SW480 (cell line): ENCODE measurements at places on chromosomes 5 and 9.

DNA sequence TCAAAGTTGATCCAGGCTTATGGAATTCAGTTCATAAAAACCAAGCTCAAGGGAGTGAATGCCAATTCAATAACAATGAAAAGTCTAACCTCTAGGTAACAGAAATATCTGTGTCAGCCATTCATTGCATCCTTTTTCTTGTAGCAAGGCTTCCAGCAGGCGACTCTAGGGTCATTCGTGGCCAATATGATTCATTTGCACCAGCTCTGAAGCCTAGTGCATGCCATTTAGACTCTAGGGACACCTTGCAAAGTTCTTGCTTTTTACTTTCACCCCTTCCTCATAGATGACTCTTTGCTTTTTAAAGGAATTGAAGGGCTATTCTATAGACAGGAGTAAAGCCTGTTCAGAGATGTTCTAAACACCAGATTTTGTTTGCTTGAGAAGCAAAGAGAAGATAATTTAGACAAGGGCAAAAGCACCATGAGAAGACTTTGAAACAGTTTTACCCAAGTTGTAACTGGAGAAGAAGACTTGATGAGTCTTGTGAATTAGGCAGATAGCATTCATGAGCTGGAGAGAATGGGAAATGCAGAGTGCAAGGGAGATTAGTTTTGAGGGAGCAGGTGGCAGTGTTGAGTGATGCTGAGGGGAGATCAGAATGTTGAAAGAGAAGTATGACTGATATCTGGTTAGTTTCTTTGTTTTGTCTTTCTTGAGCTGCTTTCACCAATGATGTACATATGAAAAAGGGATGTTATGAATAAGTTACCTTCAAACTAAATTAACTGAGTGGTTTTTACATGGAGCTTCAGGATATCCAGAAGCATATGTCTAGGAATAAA is 94.5 kb downstream of the F2RL2 start:
- peak; percentile 16 for DNase-seq

DNA sequence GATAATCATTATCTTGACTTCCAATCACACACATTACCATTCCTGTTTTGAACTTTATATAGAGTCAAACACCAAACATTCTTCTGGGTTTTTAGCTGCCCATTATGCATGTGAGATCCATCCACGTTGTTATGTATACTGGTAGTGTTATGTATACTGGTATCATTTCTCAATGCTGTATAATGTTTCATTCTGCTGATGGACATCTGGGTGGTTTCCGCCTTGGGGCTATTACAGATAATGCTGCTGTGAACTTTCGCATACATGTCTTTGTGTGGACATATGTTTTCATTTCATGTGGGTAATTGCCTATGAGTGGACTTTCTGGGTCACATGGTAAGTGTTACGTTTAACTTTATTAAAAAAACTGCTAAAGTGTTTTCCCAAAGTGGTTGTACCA is 217.8 kb upstream of the EFNA5 start:
- no peak for DNase-seq

- peak; percentile 94 for DNase-seq
Observed at GRCh38 chr5:181207214-181207959, 2.4 kb upstream of the TRIM7 start.

DNA sequence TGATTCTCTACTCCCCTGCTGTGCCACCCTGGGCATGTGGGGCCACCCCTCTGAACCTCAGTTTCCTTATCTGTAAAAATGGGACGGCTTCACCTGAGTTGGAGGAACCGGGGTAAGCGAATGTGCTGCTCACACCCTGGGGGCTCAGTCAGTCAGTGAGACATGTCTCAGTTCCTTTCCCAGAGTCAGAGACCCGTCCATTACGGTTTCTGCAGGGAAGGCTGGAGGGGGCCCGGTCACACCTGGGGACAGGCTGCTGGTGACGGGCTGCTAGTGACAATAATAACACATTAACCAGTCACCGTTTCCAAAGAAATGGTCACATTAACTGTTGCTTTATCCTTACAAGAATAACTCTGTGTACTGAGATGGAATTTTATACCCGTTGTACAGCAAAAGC is 282.4 kb downstream of the NSG2 start:
- DNase-seq: no peak

GRCh38 chr9:4750023-4750673 is 9.1 kb upstream of the AK3 start:
- peak; percentile 25 for DNase-seq

DNA sequence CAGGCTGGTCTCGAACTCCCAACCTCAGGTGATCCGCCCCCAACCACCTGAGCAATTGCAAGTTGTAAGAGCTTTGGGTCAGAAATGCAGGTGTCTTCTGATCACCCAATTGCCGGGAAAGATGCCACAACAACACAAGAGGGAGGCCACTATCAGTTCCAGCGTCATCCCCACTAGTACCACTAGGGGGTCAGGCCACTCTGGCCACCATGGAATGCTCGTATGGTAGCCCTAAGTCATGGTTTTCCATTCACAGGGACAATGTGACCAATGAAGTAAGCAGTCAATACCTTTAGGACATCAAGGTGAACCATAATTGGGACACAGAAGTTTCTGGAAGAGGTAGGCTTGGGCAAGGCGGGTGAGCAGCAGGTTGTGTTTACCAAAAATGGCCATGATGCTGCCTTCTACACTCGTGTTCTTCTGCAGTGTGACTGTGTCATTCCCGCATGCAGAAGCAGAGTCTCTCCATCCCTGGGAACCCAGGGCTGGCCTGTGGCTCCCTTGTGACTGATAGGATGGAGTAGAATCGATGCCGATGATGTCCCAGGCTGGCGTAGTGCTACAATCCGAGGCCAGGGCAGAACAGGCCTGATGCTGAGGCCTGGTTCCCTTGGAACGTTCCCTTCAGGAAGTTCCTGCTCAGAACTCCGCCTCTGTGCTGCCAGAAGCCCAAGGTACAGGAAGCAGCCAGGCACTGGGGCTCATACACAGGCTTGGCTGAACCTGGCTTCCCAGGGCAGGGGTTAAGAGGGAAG is 42.2 kb upstream of the ANKRD33B start:
- DNase-seq: no peak

- DNase-seq: peak; percentile 35
Observed at GRCh38 chr5:83430130-83431010, 41.2 kb upstream of the VCAN start.

- DNase-seq: peak; percentile 98
Observed at GRCh38 chr5:912280-913091, 19.8 kb downstream of the TRIP13 start.
